CD8-positive, alpha-beta memory T cell (primary cell): ENCODE measurements at places on chromosomes 5 and 9.

GRCh38 chr5:33629999-33630398 is 189.2 kb downstream of the TARS1 start:
- no peak for DNase-seq

DNA sequence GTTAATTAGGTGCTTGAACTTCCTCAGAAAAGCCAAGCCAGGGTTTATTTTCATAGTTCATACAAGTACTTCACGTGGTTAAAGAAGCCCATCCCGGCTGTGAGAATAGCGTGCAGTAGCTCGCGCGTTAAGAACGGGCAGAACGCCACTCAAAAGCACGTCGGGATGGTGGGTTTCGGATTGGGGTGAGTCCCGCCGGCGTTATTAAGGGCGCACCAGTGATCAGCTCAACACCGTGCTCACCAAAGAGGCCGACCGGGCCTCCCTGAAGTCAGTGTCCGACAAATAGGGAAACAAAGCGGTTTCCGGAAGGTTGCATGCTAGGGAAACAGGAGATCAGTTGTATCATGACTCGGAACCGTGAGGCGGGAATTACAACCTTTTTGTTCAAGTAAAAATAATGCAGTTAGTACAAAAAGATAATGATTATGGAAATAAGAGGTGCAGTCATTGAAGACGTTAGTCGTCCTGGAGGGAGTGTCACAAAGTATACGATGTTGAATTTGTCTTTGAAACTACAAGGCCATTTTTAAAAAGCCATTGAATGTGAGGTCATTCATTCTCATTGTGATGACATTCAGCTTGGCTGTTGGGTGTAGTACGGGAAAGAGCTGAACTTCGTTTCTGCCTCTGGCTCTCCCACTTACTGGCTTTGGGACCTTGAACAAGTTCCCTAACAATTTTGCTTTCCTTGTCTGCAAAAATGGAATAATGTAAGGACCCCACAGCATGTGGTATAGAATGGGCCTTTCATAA is 992 bp downstream of the SETD9 start:
- DNase-seq = no peak

DNA sequence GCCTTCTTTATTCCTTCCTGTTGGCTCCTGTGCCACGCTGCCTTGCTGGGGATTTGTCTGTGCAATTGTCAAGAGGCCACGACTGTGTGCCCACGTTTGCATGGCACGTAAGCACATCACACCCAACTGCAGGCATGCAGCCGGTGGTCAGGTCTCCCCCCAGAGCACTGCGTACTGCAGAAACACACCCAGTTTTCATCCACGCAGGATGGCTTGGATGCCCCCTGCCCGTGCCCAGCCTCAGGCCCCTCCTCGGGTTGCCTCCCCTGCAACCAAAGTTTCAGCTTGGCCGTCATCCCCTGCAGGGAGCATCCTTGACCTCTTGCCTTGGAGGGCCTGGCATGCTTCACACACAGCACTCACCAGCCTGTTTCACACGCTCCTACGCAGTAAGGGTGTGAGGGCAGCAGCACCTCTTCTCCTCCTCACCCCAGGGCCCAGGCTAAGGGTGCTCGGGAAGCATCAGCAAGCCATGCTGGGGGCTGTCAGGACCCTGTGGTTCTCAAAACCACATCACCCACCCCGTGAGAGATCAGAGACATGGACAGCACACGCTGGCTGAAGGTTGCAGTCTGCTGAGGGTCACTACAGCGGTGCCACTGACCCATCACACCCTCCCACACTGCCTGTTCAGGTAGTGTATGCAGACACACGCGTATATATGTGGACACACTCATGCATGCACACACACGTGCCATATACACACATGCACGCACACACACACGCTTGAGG is 3.1 kb downstream of the MRPL36 start:
- no peak for DNase-seq

DNA sequence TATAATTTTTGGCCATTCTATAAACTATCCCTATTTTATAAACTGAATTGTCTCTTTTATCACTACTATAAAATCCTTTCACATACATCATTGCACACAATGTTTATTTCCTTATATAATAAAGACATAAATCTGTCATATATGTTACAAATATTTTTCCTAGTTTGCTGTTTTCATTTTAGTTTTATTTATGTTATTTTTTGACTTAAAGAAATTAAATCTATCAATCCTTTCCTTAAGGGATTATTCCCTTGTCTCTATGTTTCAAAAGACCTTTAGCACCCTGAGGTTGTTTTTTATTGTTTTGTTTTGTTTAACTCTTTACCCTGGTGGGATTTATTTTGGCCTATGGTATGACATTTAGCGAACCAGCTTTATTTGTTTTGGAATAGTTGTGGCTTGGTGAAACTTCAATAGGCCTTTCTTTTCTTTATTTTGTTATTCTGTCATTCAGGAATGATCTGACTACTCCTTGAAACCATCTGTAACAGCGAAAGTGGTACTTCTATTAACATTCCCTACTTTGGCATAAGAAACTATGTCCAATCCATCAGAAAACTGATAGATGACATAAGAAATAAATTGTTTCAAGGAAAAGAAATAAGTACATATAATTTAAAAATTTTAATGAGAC is 125.9 kb downstream of the CEP120 start:
- DNase-seq = no peak

DNA sequence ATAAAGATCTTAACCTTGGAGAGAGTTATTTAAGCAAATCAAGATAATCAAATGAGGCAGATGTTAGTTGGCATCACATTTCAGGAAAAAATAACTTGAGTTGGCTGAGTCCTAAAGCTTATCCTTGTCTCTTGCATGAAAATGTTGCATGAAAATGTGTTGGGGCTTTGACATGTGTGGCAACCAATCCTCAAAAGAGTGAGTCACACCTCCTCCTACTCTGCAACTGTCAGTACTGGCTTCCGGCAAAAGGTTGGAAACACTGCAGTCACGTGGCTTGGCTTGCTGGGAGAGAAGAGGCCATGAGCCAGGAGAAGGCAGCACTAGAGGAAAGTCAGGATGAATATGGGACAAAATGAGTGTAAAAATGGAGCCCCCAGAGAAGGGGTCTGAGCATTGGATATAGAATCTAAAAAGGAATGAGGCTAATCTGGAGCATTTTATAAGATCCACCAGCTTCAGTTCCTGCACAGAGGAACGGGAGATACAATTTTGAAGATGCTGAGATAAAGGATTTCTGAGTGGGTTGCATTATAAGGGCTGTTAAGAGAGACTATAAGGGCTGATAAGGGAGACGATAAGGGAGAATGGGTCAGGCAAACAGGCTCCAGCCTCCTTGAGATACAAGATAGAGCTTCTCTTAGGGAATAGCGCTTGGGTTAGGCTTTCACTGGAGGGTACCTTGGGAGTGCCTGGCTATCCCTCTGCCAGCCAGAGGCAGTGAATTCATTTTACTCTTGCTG is 43.1 kb downstream of the SPATA31D1 start:
- no peak for DNase-seq

GRCh38 chr5:176817369-176817840 is 7.0 kb downstream of the UNC5A start:
- DNase-seq = no peak

DNA sequence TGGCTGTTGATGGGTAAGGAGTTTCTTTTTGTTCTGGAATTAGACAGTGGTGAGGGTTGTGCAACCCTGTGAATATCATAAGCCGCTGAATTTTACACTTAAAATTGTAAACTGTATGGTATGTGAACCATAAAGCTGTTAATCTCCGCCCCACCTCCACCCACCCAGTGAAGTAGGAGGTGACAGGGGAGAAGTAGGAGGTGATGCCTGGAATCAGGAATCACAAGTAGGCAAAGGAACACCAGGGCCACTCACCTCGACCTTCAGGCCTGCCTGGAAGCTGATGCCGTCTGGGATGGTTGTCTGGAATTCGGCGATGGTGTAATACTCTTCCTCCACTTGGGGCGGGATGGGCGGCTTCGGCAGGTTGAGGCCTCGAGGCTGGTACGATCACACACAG is 62.3 kb upstream of the UBTD2 start:
- DNase-seq = no peak

DNA sequence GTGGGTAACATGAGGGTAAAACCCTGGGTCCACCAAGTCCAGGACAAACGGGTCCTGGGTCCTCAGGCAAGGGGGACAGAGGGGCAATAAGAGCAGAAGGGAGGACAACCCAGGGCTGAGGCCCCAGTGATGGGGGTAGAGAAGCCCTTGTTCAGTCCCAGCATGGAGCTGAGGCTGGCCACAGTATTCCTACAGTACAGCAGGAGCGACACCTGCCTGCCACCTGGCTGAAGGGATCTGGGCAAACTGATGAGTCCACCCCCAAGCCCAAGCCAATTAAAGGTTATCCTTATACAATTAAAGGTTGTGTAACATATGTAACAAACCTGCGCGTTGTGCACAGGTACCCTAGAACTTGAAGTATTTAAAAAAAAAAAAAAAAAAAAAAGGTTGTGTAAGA is 97.7 kb upstream of the LRRTM2 start:
- DNase-seq = no peak

DNA sequence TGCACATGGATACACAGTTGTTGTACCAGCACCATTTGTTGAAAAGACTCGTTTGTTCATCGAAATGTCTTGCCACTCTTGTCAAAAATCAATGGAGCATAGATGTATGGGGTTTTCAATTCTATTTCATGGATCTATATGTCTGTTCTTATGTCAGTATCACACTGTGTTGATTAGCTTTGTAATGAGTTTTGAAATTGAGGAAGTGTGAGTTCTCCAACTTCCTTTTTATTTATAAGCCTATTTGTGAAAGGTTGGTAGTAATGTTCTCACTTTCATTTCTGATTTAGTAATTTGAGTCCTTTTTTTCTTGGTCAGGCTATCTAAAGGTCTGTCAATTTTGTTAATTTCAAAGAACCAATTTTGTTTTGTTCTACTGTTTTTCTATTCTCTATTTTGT is 26.1 kb downstream of the ZNF510 start:
- DNase-seq = no peak

GRCh38 chr5:177412603-177413233 is 3.4 kb upstream of the F12 start:
- DNase-seq = no peak

DNA sequence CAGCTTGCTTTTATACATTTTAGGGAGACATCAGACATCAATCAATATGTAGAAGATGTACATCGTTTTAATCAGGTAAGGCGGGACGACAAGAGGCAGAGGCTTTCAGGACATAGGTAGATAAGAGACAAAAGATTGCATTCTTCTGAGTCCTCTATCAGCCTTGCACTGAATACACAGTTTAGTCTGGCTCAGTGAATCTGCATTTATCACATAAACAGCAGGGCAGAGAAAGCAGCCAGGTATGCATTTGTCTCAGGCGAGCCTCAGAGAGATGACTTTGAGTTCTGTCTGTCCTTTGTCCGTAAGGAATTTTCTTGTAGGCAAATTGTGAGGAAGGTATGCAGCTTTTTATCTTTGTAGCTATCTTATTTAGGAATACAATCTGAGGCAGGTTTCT is 202.8 kb upstream of the TAS2R1 start:
- no peak for DNase-seq

GRCh38 chr5:160183075-160183474 is 46.2 kb upstream of the FABP6 start:
- no peak for DNase-seq

DNA sequence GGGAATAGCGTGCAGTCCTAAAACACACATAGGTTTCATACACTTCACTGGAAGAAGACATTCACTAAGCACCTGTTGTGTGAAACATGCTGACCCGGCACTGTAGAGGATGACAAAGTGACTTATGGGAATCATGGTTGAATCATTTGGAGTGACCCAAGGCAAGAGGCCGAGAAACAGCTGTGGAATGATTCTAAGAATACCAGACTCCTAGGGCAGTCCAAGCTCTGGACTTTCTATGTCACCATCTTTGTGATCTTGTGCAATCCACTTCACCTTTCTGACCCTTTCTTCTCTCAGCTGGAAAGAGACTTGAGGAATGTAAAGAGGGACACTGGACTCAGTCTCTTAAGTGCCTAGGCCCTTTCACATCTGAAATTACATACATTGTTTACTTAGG is 13.1 kb downstream of the MSANTD3 start:
- DNase-seq = no peak

GRCh38 chr5:158943057-158943456 is 156.7 kb downstream of the EBF1 start:
- DNase-seq = no peak

GRCh38 chr5:57598756-57599155 is 116.1 kb upstream of the ACTBL2 start:
- no peak for DNase-seq

GRCh38 chr5:141951332-141951781 is 6.6 kb downstream of the PCDH12 start:
- DNase-seq = no peak

- no peak for DNase-seq
These were observed 205.5 kb downstream of the FGF10 start for GRCh38 chr5:44183753-44184152.

DNA sequence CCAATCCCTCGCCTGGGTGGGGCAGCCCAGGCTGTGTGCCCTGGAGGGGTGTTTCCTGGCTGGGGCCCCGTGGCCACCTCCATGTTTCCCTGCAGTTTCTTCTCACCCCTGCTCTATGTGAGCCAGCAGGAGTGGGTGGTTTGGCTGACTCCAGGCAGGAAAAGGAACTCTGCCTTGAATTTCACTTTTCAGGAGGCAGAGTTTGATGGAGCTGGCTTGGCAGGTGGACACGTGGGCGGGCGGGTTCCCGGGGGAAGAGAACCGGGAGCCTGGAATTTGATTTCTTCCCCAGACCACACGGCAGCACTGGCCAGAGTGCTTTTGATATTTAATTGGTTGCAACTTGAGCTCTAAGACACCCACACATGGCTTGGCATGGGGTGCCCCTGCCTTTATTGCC is 119.8 kb upstream of the PANK3 start:
- DNase-seq = no peak
